ENCODE measurements at places on chromosomes 16 and 17. TPM values are rescaled to one million over a fixed set of nuclear protein-coding genes. Genes with fewer than 3 reads are reported as not detected.
A peak's percentile ranks its signal among the peaks of the same experiment; 100 is the strongest.

GRCh38 chr17:37134050-37134449 lies 185.3 kb downstream of the AATF start:
- no peak for DNase-seq

DNA sequence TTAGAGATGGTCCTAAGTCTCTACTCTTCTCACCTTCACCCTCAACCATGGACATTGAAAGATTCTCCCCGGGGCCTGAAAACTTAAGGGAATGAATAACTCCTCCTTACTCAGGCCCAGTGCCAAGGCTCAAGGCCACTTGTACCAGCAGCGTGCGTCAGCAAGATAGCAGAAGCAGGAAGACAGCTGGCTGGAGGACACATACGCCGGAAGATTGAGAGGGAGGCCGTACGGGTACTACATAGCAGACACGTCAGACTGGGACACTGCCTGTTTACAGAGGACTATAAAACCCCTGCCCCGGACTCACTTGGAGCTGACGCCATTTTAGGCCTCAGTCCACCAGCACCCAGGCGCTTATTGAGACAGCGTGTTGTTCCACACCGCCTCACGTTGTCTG lies 75.8 kb upstream of the MED13 start:
- no peak for DNase-seq

The FOXJ1 gene
- total RNA-seq, result not detected

- DNase-seq, result no peak
These were observed 3.8 kb downstream of the RPUSD1 start for GRCh38 chr16:784431-784830.

The CDK10 gene
- total RNA-seq, result 280 TPM

DNA sequence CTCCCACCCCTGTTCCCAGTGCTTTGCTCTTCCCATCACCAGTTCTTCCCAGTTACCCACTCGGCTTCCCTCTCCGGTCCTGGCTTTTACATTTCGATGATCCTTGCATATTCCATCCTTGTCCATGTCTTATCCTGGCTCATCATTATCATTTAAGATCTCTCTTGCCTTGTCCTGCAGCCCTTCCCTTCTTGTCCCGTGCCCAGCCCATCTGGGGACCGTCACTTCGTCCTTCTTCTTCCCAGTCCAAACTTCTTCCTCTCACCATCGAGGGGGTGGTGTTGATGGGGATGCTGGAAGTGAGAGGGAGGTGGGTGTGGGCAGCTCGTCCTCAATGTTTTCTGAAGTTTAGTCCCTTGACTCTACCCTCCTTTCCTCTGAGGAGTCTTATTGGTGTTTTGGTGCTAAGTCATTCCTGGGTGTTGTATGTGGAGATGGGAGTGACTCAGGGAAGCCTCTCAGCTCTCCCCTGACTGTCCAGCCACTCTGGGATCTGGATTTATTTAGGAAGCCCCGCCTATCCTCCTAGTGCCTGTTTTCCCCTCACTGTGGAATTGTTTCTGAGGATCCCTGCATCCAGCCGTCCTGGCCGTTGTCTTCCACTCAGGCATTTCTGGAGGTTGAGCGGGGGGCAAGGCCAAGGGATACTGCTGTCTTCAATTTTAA lies 975 bp downstream of the SNX29 start:
- DNase-seq, result peak; percentile 70

DNA sequence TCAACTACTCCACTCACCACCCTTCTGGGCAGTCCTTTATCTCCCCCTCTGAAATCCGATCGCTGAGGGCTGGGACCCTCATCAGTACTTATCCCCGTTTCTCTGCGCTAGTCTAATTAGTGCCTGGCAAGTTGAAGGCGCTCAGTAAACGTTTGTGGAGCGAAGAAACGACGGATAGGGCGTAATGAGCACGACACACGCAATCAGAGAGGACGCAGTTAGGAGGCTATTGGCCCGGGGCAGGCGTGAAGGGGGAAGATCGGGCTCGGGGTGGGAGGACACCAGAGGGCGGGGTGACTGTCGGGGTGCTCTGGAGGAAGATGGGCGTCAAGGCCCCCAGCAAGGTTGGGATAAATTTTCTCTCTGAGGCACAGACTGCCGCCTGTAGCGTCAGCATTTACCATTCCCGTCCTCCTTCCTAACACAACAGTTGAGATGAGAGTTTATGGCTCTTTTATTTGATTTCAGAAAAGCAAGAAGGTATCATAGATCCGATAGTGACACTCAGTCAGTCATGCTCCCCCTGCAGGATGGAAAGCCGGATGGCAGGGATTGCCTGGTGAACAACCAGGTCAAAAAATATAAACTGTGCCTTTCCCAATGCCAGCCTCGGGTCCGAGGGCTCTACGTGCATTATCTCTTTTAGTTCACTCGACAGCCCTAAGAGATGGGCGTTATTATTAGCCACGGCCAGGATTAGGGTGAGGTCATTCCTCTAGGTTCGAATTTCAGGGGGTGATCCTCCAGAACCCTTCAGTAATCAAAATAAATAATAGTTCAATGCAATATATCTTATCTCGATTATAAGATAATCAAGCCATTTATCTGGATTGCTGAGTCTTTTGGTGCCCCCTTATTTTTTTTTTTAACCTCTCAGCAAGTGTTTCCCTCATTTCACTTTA lies 9.5 kb upstream of the ARL4D start:
- DNase-seq, result peak; percentile 73

GRCh38 chr16:89049484-89050118 lies 44.1 kb upstream of the ACSF3 start:
- DNase-seq, result no peak

GRCh38 chr16:920051-920681 lies 50.6 kb downstream of the LMF1 start:
- DNase-seq, result no peak

GRCh38 chr17:19592316-19592715 lies 56.2 kb upstream of the ALDH3A2 start:
- DNase-seq, result no peak

DNA sequence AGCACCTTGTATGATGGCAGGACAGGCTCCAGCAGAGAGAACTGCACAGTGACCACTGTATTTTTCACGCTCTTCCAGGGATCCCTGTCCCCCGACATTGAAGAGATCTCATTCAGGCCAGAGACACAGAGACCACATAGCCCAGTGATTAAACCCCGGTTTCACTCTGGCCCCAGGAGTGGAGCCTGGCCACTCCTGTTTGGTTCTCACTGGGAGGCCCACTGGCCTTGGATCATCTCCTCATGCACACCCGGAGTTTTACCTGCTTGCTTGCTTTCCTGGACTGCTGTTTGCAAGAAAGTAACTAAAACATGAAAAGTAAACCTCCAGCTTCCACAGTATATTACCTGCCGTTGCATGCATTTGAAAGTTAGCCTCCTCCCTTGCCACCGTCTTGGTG lies 13.2 kb upstream of the CLEC18C start:
- DNase-seq, result no peak

- DNase-seq, result peak; percentile 77
These were observed 71.3 kb upstream of the BCAR1 start for GRCh38 chr16:75322740-75323139.

DNA sequence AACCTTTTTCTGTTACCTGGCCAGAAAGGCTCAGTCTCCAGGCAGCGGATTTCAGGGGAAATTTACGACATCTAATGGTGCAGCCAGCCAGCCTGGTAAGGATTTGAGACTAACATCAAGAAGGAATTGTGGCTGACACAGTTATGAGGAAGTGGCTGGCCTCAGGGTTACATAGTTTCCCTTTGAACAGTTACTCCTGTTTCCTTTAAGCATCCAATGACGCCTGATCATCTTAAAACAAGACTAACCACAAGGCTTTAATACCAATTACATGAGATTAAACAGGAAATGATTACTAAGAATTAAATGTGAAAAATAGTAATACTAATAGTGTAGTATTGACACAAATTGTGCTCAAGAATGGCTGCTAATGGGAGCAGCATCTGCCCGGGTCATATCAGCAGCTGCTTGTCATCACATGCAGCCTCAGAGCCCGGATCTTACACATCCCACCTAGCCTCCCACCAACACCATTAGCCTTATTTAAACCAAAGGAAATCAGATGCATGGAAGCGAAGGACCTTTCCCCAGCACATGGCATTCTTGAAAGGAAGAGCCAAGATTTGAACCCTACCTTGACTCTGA lies 431.8 kb downstream of the PMP22 start:
- peak; percentile 95 for DNase-seq

The MRPL12 gene
- 11.6 TPM for total RNA-seq

DNA sequence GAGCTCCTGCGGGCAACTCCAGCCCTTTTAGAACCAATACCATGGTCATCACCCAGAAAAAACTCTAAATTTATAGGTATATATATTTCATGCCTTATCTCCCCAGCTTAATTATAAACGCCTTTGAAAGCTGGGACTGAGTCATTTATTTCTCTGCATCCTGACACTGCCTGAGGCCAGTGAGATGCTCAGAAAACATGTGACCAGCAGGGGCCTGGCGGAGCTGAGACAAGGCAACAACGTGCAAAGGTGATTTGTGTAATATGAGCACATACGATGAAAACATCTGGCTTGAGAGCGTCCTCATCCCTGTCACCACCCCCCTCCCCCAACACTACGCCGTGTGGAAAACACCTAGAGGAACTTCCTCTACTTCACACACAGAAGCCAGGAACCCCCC lies 22.7 kb downstream of the NXN start:
- DNase-seq, result peak; percentile 83

- DNase-seq, result peak; percentile 10
These were observed 2.1 kb downstream of the SSTR2 start for GRCh38 chr17:73166731-73167581.

The ADAD2 gene
- not detected for total RNA-seq

DNA sequence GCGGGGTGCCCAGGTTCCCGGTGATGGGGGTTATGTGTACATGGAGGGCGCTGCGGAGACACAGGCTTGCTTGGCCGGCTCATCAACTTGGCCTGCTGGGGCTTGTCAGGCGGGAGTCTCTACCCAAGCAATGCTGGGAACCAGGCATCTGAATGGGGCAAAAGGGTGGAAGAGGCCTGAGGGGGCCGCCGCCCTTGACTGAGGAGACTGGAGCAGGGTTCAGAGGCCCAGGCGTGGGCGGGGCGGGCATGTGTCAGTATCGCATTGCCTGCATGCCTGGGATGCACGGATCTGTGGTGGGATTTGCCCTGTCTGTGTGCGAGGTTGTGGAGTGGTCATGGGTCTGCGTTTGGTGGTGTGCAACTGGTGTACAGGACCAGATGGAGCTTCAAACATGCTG lies 21.1 kb downstream of the ARHGAP23 start:
- DNase-seq, result peak; percentile 92

DNA sequence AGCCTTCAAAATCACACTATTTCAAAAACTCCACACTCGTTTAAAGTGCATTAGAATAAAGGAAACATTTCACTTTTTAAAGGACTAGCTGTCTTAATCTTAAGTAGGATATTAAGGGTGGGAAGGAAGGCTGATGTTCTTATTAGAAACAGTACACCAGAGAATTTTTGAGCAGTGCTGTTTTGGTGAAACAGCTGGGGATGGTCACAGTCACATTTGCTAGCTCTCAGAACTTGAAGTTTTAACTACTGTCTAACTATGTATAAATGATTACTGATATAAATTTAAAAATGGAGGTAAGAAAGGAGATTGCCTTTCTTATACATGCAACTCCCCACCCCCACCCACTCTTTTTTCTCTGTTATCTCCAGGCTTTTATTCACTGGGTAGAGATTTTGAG lies 38.5 kb upstream of the SLC5A11 start:
- DNase-seq, result no peak

DNA sequence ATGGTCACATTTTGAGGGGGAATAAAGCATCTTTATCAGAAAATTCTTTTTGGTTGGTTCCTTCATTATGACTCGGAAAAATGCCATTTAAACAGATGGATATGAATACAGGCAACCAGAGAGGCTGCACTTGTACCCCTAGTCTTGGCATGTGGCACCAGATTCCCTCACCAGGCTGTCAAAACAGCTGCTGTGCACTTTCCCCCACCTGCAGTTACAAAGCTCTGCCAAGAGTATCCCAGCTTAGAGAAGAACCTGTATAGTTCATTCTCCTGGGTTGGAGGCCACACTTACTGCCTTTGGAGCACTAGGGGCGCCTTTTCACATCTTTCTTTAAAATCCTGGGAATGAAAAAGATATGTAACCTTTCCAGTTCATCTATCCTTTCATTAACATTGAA lies 190.3 kb downstream of the KIF2B start:
- DNase-seq, result no peak

- no peak for DNase-seq
These were observed 195.5 kb downstream of the RPTOR start for GRCh38 chr17:80740141-80740540.

DNA sequence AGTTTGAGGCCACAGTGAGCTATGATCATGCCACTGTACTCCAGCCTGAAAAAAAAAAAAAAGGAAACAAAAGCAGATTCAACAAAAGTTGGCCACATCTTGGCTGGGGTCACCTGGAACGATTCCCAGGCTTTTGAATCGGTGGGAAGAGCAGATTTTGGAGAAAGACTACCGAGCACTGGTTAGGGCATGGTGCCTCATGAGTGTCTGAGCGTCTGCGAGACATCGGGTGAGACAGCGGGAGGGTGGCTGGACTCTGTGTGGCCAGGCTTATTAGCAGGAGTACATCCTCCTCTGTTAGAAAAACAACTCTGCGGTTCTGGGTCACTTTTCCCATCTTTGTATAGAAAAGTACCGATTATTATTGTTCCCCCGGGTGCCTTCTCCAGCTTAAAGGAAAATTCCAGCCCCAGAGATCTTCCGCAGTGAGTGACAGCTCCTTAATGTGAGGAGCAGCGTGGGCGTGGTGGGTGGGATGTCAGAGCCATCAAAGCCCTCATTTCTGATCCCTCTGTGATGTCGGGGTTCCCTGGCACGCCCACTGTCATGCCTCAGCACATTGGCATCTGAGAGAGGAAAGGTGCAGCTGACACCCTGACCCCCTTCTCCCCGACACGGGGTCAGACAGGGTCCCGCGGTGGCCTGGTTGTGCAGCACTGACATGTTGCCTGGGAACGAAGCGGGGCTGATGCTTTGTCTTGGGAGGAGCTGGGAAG lies 6.9 kb downstream of the RGS9 start:
- DNase-seq, result no peak

GRCh38 chr17:62101090-62101489 lies 36.0 kb upstream of the MED13 start:
- no peak for DNase-seq

GRCh38 chr17:49341356-49341755 lies 20.7 kb downstream of the ZNF652 start:
- no peak for DNase-seq

The EVPLL gene
- 10.3 TPM for total RNA-seq

The TP53TG3E gene
- not detected for total RNA-seq

GRCh38 chr17:33049781-33050414 lies 58.3 kb downstream of the SPACA3 start:
- peak; percentile 44 for DNase-seq

The STH gene
- total RNA-seq, result not detected

The IGFBP4 gene
- 17.3 TPM for total RNA-seq

DNA sequence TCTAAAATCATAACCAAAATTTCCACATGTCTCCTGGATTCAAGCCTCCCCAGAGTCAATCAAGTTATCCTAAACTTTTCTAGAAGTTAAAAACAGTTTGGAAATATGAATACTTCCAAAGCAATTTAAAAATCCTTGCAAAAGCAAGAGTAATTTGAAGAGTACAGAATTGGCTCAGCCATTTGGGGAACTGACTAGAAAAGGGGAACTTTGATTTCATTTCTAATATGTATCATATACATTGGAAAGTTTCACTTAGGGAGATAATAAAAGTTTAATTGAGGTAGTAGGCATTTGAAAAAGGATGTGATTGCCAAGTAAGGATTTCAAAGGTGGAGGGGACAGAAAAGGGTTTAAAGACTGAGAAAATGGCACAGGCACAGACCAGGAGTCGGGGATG lies 9.0 kb upstream of the SLFN12L start:
- DNase-seq, result no peak

GRCh38 chr17:1588821-1589585 lies 26.4 kb upstream of the PITPNA start:
- DNase-seq, result no peak

- DNase-seq, result no peak
These were observed 5.1 kb upstream of the GNA13 start for GRCh38 chr17:65061646-65062045.

The UNC13D gene
- total RNA-seq, result 17.0 TPM

The NT5M gene
- 1.0 TPM for total RNA-seq
